Testis (tissue), 5 donors: ENCODE measurements at places on chromosomes 13 and 19. TPM values are rescaled to one million over a fixed set of nuclear protein-coding genes. Genes with fewer than 3 reads are reported as not detected.
A peak's percentile ranks its signal among the peaks of the same experiment; 100 is the strongest.

Gene ONECUT3
- total RNA-seq, result 0.39 TPM

Gene DCT
- 2.9 TPM for total RNA-seq

Gene SSC5D
- total RNA-seq, result 6.4 TPM

Gene MYO1F
- total RNA-seq, result 6.7 TPM

Gene F10
- 19.9 TPM for total RNA-seq

Gene HIF3A
- total RNA-seq, result 105 TPM

Gene ANGPTL8
- total RNA-seq, result not detected

DNA sequence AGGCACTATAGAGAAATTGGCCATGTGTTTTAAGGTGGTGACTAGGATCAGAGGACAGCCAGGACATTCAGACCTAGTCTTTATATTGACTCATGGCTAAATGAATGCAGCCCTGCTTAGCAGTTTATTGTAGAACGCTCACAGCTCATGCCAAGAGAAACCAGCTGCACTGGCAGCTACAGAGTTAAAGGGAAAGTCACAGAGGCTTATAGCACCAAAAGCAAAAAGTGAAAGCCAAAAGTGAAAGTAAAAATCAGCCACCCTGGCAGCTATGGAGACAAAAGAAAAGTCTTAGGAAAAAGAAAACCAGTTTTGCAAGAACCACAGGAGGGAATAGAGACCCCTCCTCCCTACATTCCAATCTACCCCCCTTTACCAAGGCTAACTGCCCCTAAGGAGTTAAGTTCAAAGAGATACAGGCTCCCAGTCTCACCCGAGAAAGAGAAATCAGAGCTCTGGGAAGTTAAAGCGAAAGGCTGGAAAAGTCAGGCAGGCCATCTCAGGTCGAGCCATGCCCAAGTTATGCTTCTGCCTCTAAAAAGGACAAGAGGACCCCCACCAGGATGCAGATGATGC lies 99.0 kb downstream of the ZNF429 start:
- no peak for DNase-seq

GRCh38 chr19:34774857-34775256 lies 1.8 kb upstream of the ZNF599 start:
- no peak for DNase-seq

DNA sequence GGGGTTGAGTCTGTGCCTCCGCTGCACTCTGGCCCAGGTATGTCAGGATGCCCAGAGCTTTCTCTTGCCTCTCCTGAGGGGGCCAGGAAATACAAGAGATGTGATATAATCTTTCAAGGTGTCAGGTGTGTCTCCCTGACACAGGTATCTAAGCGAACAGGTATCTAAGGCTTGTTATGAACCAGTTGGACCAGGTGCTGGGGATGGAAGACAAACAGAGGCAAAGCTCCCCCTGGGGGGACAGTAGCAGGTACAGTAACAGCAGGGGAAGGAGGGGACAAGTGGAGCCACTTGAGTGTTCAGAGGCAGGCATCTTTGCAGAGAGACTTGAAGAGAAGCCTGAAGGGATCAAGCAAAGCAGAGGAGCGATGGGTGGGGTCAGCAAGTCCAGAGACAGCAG lies 2.6 kb downstream of the LENG1 start:
- no peak for DNase-seq

- DNase-seq, result no peak
These were observed 300.1 kb downstream of the TBC1D4 start for GRCh38 chr13:75181906-75182305.

DNA sequence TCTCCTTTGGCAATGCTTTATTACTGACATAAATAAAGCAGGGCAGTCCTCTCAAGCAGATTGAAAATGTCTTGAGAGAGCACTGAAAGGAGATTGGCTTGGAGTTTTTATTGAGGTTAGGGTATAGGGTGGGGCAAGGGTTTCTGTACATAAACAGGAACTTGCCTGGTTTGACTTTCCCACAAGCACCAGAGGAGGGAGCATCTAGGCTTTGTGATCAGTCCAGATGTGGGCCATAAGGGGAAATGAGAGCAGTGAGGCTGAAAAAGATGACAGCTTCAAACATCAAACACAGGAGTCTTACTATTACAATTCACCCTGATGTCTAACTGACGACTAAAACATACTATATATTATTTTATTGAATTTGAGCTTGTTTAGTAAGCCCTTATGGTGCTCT lies 260.9 kb downstream of the MTUS2 start:
- DNase-seq, result no peak

GRCh38 chr19:4764393-4764660 lies 27.2 kb upstream of the FEM1A start:
- DNase-seq, result no peak

- no peak for DNase-seq
These were observed 91.9 kb downstream of the SLAIN1 start for GRCh38 chr13:77789376-77789775.

- peak; percentile 58 for DNase-seq
These were observed 232.5 kb downstream of the SLC7A1 start for GRCh38 chr13:29362849-29363604.

DNA sequence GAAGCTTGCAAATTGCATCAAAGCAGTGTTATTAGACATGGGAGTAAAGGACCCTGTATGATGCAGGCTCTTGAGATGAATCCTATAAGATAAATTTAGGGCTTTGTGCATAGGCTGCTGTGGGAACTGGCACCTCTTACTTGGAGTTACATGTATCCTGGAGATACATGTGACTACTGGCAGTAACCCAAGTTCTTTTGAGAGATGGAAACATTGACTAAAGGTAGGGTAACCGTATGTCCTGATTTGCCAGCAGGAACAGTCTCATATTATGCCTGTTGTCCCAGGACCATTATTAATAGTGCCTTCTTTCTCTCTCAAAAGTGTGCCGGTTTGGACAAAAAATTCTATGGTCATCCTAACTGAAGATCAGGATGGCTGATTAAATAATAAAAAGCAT lies 195.4 kb downstream of the LACC1 start:
- no peak for DNase-seq

GRCh38 chr19:51689751-51690453 lies 3.2 kb upstream of the SPACA6 start:
- DNase-seq, result peak; percentile 75

DNA sequence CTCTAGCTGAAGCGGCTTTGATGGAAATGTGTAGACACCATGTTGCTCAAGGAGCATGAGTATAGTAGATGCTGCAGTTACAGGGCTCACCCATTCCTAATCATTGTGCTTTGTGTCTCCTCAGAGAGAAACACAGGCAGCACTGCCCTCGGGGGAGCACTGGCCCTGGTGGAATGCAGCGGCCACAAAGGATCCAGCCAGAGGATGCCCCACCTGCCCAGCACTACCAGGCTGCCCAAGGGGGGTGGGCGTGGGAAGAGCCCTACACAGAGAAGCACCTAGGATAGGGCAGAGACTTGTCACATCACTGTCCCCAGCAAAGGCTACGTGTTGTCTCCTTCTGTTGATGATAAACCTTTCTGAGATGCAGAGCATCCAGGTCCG lies 9.0 kb downstream of the TUBA3C start:
- DNase-seq, result no peak

DNA sequence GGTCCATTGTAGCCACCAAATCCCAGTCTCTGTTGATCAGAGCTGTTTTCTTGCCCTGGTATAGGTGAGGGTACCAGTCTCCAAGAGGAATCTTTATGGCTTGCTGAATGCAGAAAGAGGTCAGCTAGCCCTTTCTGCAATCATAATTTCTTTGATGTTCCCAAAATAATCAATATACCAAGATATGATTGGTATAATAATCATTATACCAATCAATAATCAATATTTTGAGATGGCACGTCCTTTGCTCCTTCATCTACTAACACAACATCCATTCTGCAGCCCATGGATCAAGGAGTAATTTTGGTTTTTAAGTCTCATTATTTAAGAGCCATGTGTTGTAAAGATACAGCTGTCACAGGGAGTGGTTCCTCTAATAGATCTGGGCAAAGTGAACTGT lies 31.5 kb upstream of the CHST8 start:
- no peak for DNase-seq
